ENCODE measurements at places on chromosomes 2 and 18.

DNA sequence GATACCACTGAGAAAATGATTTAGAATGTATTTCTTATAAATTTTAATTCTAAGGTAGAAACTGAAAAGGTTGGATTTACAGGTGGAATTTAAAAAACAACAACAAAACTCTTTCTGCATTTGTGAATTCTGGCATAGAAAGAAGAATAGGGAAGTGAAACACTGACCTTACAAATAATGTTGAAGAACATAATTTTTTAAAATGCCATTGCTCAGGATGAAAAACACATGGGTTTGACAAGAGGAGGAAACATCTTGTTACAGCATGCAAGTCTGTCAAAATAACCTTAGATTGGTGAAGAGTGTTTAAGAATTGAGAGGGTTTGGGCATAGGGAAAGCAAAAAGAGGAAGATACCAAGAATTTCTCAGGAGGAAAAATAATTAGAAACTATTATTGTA lies 184.3 kb downstream of the UBE2E3 start:
- no peak for DNase-seq

DNA sequence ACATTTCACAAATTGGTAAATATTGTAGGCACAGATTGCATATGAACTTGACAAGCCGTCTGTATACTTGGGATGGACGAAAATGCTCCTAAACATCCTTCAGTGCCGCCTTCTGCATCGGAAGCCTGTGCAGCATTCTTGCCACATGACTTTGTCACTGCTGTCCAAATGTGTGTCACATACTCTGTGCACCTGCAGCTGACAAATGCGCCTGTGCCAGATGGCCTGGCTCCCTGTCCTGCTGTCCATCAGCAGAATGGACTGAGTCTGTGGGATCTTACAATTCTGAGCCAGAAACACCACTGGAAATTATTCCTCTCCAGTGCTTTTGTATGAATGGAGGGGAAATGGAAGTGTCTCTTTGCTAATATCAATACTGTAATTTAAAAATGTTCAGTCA lies 89.9 kb downstream of the DCDC2C start:
- DNase-seq: no peak

GRCh38 chr2:15981646-15982045 lies 41.3 kb downstream of the MYCN start:
- DNase-seq: no peak

- DNase-seq: no peak
Measured at GRCh38 chr2:38462121-38462661, 85.1 kb upstream of the ATL2 start.
